ENCODE measurements at places on chromosomes 3 and 15.
A peak's percentile ranks its signal among the peaks of the same experiment; 100 is the strongest.

- peak; percentile 14 for DNase-seq
Measured at GRCh38 chr3:27345493-27345892, 23.7 kb downstream of the NEK10 start.

GRCh38 chr3:154510780-154511179 lies 80.8 kb upstream of the GPR149 start:
- DNase-seq = no peak

GRCh38 chr3:55180936-55181535 lies 253.2 kb upstream of the LRTM1 start:
- peak; percentile 1 for DNase-seq

- no peak for DNase-seq
Measured at GRCh38 chr15:83039206-83039605, 27.8 kb upstream of the C15orf40 start.

GRCh38 chr15:41567862-41568261 lies 8.8 kb downstream of the TYRO3 start:
- DNase-seq = no peak

DNA sequence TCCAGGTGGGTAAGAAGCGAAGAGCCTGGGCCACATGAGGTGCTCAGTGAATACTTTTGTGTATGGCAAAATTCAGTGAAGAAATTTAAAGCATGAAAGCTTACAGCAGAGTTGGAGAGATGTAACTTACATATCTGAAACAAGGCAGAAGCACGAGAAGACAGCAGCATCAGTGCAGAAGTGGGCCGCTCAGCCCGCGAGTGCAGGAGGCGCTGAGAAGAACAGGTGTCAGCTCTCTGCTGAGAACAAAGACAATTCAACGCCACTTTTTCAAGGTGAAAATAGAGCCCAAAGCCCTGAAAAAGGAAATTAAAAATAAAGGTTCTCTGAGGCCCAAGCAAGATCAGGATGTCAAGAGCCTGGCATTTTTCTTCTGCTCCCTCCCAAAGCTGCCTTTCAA lies 58.3 kb downstream of the RBPMS2 start:
- DNase-seq = no peak

- peak; percentile 51 for DNase-seq
Measured at GRCh38 chr3:124812291-124813265, 74.6 kb downstream of the ITGB5 start.

DNA sequence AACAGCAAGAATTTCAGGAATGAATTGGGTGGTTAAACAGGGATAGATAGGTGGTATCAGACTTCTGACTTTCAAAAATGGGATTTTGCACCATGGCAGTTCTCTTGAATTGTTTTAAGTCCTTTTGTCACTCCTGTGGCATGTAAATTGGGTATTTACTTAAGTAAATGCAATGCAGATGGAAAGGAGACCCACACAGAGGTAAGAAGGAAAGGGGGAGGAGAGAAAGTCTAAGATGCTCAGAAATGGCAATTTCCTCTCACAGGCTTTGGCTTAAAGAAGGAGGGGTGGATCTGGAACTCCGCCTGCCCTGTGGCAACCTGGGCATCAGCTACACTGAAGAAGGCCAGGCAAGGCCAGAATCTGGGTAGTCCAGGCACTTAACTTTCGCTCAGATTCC lies 197.1 kb upstream of the UBE2E1 start:
- no peak for DNase-seq
